ENCODE measurements at places on chromosomes 3 and 15.

GRCh38 chr3:196082619-196082971 lies 705 bp upstream of the TFRC start:
- peak; percentile 44 for DNase-seq

- DNase-seq: no peak
These were observed 43.2 kb downstream of the GOLGA8S start for GRCh38 chr15:23397779-23398178.

DNA sequence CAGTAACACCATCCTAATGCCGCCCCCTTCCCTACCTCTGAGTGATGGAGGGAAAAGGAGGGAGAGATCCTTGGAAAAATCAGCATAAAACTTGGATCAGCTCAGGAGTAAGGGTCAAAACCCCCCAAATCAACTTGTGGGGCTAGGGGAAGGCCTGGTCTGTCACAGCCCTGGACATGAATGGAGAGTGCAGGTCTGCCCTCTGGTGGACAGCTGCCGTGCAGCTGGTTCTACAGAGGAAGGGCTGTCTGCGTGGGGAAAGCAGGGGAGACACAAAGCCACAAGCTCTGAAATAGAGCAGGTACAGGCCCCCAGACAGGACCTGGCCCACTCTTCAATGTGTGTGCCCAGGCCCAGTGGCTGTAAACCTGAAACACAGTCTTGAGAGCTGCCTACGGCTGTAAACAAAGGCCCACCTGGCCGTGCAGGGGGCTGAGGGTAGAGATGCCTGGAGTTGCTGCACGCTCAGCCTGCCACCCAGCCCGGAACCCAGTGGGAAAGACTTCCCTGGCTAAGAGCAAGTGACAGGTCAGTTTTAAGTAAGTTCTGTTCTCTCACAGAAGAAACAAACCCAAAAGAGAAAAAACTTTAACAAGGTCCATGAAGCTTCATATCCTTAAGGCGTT lies 16.4 kb downstream of the CLK3 start:
- peak; percentile 26 for DNase-seq

- no peak for DNase-seq
These were observed 26.4 kb upstream of the LAMP3 start for GRCh38 chr3:183188895-183189462.

- no peak for DNase-seq
These were observed 15.4 kb downstream of the SH3BP5 start for GRCh38 chr3:15316998-15317435.

- no peak for DNase-seq
These were observed 73.7 kb downstream of the CCNL1 start for GRCh38 chr3:157086060-157086750.

- DNase-seq: no peak
These were observed 115.6 kb upstream of the MANF start for GRCh38 chr3:51269466-51269865.

GRCh38 chr3:177231242-177231641 lies 34.0 kb upstream of the TBL1XR1 start:
- DNase-seq: no peak

DNA sequence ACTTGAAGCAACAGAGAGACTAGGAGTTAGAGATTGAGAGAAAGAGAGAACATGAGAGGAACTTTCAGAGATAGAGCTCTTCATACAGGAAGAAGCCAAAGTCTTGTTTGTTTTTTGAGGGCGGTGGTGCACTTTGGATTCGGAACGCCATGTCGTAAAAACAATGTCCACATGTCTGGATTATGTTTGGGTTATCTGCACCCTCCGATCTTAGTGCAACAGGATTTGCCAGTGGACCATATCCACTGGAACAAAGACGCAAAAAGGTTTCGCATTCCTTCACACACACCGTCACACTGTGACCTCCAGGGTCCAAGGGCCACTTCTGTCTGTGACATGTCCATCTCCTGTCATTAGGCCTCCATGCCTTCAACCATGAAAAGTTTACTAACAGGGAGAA lies 141.8 kb upstream of the ATP11B start:
- DNase-seq: no peak

DNA sequence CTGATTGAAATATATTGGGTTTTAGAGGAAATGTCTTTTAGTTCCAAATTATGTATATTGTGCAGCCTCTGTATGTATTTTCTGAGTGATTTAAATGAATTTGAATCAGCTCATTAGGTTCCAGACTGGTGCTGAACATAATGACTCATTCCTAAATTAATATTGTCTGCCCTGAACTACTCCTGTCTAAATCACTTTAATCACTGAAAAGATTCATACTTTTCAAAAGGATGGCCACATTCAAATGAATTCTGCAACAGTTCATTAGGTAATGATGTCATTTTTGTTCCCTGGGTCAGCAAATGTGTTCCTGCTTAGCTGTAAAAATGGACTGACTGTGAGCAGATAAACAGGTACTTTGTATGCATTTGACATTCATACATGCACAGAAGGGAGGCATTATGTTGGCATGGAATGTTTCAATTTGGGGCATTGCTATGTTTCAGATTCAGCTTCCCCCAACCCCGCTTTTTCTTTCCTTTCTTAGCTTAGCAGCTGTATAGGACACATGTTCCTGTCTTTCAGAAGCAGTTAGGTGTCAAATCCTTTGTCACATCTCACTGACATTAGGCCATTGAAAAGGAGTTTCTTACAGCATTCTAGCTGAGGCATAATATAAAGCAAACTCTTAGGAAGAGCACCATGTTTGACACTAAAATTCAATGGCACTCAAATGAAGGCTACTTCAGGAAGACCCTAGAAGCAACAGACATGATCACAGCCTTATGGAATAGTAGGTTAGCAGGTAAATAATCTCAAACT lies 318.5 kb upstream of the ARPP21 start:
- DNase-seq: no peak

DNA sequence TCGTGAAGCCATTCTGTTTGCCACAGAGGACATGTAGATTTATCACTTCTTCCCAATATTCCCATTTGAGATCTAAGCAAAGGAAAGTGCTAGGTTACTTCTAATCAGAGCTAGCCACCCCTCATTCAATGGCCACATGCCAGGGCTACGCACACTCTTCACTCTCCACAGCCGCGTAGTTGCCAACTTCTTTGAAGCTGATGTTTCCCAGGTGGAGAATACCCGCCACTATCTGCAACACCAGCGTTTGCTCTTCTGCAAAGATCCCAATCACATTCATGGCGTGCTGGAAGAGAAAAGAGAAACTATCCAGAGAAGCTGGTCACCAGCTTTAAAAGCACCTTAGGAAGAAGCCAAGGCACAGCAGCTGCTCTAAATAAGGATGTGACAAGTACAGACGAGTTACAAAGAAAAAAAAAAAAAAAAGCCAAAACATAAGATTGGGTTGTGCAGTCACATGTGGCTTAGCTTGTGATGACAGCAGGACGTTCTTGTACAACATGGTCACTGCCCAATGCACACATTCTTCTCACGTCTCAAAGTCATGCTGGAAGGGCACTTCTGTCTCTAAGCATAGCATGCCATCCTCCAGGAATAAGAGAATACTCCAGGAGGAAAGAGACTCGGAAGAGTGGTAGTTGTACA lies 16.4 kb downstream of the LDHAL6B start:
- DNase-seq: no peak

- DNase-seq: no peak
These were observed at the start of gene CHRNA3 for GRCh38 chr15:78620527-78621421. TSS of gene CHRNA3 (minus strand) at chr15:78620996. CDS start at chr15:78620794, 202 bp downstream.

- no peak for DNase-seq
These were observed 8.6 kb downstream of the TLE3 start for GRCh38 chr15:70088887-70089691.

- no peak for DNase-seq
These were observed 26.3 kb upstream of the AVEN start for GRCh38 chr15:34065261-34065660.

- DNase-seq: no peak
These were observed 132.1 kb downstream of the LPP start for GRCh38 chr3:188286087-188286513.

GRCh38 chr15:100973351-100974111 lies 54.4 kb downstream of the LRRK1 start:
- no peak for DNase-seq

- DNase-seq: no peak
These were observed 18.2 kb downstream of the PIF1 start for GRCh38 chr15:64807051-64807749.

DNA sequence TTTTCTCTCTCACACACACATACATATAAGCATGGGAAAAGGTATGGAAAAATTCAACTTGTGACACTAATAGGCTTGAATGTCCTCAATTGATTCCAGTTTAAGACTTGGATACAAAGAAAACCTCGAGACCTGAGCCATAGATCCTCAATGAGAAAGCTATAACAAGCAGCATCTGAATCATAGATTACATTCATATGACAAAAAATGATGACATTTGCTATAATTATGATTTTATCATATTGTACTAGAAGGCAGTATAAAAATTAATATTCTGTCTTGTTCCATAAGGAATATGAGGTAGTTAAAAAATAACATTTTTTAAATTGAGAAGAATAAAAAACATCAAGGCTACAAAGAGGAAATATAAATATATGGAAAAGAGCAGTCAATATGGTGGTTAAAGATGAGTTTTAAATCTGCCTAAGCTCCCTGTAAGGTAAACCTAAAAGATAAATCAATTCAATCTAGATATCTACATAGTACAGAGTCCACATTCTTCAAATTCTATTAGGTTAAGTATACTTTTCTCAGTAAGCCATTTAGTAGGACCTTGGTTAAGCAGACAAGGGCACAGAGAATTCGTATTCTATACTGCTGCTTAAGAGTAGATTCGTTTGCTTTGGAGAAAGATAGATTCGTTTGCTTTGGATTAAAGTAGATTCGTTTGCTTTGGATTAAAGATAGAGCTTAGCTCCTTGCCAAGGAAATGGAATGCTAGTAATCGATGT lies 175.7 kb downstream of the STAG1 start:
- no peak for DNase-seq

DNA sequence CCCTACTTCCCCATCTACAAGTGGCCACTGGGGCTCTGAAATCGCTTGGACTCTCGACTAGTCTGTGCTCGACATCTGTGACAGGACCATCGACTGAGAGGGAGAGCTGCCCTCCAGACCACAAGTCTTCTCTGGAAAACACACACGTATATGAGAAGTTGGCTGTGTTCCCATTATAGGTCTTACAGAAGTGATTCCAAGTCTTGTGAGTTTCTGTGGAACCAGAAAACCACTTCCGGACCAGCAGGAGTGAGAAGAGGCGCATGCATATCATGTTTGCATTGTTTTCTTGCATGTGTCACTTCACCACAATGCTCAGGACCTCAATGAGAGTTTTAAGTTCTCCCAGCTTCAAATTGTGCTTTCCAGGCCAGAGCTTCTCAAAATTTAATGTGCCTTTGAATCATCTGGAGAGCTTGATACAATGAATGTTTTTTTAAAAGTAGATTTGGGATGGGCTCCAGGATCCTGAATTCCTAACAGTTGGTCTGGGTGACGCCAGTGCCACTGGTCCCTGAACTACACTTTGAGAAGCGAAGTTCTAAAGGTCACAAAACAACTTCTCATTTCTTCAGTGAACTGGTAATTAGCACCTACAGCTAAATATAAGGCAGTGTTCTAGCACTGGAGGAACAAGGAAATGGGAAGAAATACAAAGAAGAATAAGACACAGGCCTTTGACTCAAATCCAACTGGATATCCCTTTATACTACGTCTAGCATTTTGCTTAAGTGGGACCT lies 15.7 kb downstream of the LIPC start:
- DNase-seq: no peak

Data from cerebellar nuclear complex (tissue), 1 donor.